ENCODE measurements at places on chromosomes 3 and 15.
A peak's percentile ranks its signal among the peaks of the same experiment; 100 is the strongest.

GRCh38 chr3:11607816-11608215, 35.9 kb downstream of the VGLL4 start:
- no peak for DNase-seq

DNA sequence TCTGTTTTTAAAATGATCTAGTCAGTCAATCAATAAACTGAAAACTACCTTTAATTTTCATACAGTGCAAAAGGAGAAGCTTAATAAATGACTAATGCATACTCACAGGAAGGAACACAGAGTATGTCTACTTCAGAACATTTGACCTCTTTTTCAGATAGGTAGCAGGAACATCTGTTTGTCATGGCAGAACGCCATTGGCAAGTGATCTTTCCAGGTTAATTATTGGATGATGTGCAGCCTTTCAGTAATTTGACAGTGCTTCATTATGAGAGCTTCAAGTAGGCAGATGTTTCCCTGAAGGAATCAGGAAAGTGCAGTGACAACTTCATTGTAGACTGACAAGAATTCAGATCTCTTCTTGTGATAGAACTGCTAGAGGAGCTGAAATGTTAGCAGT, 325.0 kb downstream of the OTOL1 start:
- DNase-seq, result no peak

DNA sequence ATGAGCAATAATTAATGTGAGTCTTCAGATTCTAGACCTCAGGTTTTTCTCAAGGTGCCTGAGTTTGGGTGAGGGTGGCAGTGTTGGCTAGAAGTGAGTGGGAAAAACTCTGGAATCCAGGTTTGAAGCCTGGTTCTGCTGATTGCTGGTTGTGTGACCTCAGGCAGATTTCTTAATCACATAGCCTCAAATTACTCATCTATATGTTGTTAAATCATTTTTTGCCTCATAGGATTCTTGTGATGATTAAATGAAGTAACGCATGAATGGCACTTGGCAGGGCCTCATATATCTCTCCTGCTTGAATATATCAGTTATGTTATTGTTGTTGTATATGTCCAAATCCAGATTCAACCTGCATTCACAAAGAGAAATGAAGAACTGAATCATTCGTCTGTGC, 60.5 kb downstream of the NR2F2 start:
- DNase-seq, result no peak

DNA sequence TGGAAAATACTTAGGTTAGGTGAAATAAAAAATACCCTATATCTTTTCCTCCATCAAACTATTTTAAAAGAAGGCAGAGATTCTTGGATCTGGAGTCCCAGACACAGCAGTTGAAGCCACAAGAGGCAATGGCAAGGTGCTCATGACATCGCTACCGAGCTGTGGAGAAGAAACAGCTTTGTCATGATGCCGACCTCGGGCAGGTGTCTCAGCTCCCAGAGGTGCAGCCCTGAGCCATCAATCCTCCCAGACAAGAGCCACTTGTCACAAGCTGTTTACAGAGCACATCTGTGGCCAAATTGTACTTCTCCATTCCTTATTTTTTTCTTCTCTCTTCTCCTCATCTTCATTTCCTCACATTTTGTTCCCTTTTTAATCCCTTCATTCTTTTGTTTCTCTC, 50.8 kb downstream of the GPR176 start:
- DNase-seq, result no peak

GRCh38 chr3:134473868-134474546, 11.8 kb downstream of the ANAPC13 start:
- DNase-seq, result peak; percentile 92

GRCh38 chr3:25473246-25473645, 45.2 kb downstream of the RARB start:
- no peak for DNase-seq

GRCh38 chr3:64559588-64559987, 128.2 kb downstream of the ADAMTS9 start:
- no peak for DNase-seq

DNA sequence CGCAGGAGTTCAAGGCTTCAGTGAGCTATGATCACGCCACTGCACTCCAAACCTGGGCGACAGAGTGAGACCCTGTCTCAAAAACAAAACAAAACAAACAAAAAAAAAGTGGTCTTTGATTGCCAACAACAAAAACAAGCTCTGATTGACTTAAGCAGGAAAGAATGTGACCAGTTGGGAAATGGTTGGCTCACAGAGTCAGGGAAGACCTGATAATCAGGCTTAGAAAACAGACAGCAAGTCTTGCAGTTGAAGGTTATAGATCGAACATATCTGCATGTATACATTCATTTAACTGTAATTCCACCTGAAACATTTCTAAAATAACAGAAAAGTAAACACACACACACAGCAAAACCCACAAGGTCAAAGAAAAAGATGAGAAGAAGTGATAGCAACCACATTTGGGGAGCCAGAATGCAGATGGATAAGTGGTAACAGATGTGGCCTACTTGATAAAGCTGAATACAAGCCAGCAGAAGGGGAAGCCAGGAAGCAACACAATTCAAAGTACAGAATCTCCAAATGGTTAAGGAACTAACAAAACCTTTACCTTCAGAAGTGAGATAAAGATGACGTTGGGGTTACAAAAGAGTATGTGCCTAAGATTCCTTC, 699.9 kb upstream of the ZNF385D start:
- no peak for DNase-seq

GRCh38 chr3:120350401-120350941, 1.3 kb upstream of the LRRC58 start:
- peak; percentile 22 for DNase-seq

DNA sequence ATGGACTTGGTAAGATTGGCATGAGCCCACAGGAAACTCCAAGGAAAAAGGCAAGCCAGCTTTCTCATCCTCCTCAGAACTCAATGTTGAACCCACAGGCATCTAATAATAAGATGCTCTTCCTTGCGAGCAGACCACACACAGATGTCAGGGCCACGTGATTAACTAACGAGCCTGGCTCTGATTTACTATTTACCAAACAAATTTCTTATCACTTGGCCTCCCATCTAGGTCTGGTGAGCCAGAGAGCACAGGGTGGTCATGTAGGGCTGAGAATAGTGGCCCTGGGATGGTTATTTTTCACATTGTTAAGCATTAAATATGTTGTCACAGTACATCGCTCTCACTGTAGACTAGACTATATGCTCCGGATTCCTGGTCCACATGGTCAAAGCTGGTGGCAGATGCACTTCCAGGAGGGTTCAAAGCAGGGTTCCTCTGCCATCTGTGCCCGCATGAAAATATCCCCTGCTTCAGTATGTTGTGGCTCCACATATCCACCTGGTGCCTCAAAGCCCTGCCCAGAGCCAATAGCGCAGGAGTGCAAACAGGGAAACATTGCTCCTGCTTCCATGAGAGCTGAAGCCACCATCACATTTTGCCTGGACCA, 472.5 kb upstream of the WNT5A start:
- no peak for DNase-seq

- DNase-seq, result peak; percentile 29
Observed at GRCh38 chr3:125357032-125357658, 18.0 kb downstream of the ZNF148 start.

GRCh38 chr3:160773722-160774121, 17.7 kb downstream of the PPM1L start:
- no peak for DNase-seq

GRCh38 chr15:40092256-40092978, 16.3 kb downstream of the BMF start:
- peak; percentile 91 for DNase-seq

- no peak for DNase-seq
Observed at GRCh38 chr3:15708882-15709677, 88.7 kb downstream of the ANKRD28 start.

- no peak for DNase-seq
Observed at GRCh38 chr3:52077925-52078324, 21.6 kb upstream of the DUSP7 start.

- DNase-seq, result no peak
Observed at GRCh38 chr3:61134532-61134931, 116.7 kb downstream of the FHIT start.

GRCh38 chr15:72306211-72306785, 13.7 kb downstream of the CELF6 start:
- DNase-seq, result no peak

- DNase-seq, result no peak
Observed at GRCh38 chr3:126908752-126909275, 74.1 kb upstream of the PLXNA1 start.

- peak; percentile 53 for DNase-seq
Observed at GRCh38 chr3:52046186-52046901, 10.0 kb downstream of the DUSP7 start.

DNA sequence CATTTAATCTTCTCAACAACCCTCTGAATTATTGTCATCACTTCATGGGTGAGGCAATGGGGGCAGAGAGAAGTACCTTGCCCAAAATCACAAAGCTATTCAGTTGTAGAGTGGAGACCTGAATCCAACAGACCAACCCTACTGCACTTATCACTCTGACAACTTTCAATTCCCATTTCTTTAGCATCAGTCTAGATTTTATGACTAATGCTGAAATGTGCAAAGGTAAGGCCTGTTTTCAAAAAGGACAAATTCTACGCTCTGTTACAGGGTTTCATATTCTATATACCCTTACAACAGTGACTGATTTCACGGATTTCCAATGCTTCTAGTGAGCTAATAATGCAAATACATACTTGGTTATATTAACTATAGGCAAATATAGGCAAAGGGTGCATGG, 286.0 kb downstream of the ADAMTS17 start:
- DNase-seq, result no peak

GRCh38 chr3:126570103-126570541, 11.4 kb upstream of the C3orf22 start:
- DNase-seq, result no peak

DNA sequence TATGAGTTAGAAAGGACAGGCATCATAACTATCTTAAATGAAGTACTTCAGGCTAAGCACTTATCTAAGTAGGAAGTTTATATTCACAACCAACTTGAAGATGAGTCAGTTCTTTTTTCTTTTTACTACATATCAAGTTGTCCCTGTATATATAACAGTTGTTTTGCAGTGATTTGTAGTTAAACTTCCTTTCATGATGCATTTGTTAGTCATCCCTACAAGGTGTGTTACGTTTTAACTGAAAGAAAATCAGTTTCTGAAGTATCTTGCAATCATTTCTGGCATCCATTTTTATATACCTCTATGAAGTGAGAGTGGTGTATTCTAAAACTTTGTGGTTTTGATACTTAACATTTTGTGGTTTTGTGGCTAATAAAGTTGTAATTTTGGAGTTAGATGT, 46.1 kb downstream of the ZFAND6 start:
- no peak for DNase-seq

DNA sequence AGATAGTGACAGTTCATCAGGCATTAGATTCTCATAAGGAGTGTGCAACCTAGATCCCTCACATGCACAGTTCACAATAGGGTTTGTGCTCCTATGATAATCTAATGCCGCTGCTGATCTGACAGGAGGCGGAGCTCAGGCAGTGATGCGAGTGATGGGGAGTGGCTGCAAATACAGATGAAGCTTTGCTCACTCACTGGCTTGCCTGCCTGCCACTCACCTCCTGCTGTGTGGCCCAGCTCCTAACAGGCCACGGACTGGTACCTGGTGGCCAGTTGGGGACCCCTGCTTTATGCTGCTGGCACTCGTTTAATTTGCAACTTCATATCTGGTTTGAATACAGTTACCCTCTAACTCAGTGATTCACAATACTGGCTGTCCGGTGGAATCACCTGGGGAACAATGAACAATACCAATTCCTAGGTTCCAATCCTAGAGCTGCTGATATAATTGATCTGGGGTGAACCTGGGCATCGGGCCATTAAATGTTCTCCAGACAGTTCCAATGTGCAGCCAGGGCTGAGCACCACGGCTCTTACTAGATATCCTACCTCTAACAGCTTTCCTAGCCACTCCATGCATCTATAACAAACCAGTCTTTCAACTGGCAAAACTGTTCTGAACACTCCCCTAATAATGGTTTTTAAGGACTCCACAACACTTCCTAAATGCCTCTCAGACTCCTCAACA, 131.4 kb downstream of the ATP1B3 start:
- DNase-seq, result no peak

DNA sequence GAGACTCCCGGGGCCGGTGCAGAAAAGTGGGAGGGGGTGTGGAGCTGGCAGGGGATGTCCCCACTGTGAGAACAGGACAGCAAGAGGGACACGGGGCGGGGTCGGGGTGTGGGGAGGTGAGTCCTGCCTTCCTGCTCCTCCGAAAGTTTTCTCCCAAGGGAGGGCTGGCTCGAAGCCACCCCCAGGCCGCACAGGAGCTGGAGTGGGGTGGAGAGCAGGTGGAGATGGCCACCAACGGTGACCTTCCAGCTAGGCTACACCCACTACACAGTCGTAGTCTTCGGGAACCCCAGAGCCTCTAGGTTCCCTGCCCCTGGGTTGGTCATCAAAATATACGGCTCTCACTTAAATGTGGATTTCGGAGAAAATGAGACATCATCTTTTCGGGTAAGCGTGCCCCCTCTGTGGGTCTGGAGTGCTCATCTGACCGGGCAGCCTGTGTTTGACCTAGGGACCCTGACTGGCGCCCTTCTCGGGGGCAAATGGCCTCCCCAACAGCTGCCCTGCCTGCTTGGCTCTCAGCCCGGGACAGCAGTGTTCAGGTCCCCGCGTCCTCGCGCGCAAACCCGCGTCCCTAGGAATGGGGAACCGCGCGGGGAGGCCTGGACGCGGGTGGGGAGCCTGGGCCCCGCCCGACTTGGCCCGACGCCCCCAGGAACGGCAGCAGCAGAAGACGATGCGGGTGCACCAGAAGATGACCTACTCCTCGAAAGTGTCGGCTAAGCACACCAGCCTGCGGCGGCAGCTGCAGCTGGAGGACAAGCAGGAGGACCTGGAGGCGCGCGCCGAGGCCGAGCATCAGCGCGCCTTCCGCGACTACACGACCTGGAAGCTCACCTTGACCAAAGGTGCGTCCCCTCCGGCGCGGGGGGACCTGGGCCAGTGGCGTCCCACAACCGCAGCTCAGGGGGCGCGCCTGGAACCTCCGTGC, 21.2 kb downstream of the CFAP100 start:
- no peak for DNase-seq

DNA sequence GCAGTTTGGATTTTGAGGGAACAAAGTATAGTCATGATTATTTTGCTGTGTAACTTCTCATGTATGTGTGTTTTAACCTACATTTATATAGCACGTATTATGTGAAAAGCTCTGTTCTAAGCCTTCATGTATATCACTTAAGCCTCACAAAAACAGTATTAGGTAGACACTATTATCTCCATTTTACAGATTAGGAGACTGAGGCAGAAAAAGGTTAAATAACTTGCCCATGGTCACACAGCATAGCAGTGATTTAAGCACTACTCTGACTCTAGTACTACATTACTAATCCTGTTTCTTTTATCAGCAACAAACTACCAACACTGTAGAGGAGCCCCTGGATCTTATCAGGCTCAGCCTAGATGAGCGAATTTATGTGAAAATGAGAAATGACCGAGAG, 2.6 kb downstream of the LSM3 start:
- no peak for DNase-seq
